Activated naive CD4-positive, alpha-beta T cell treated with anti-CD3 and anti-CD28 coated beads for 36 hours (primary cell): ENCODE measurements at places on chromosomes 7 and 10. TPM values are rescaled to one million over a fixed set of nuclear protein-coding genes. Genes with fewer than 3 reads are reported as not detected.

GRM8 gene
- total RNA-seq, result not detected

- no peak overlapping the region for H3K4me3 ChIP-seq
- H3K27ac ChIP-seq, result no peak overlapping the region
- no peak for DNase-seq
- H3K36me3 ChIP-seq, result no peaks in the 10 kb centered on the region
Measured at GRCh38 chr10:17905491-17905890, 46.2 kb upstream of the SLC39A12 start.

DNA sequence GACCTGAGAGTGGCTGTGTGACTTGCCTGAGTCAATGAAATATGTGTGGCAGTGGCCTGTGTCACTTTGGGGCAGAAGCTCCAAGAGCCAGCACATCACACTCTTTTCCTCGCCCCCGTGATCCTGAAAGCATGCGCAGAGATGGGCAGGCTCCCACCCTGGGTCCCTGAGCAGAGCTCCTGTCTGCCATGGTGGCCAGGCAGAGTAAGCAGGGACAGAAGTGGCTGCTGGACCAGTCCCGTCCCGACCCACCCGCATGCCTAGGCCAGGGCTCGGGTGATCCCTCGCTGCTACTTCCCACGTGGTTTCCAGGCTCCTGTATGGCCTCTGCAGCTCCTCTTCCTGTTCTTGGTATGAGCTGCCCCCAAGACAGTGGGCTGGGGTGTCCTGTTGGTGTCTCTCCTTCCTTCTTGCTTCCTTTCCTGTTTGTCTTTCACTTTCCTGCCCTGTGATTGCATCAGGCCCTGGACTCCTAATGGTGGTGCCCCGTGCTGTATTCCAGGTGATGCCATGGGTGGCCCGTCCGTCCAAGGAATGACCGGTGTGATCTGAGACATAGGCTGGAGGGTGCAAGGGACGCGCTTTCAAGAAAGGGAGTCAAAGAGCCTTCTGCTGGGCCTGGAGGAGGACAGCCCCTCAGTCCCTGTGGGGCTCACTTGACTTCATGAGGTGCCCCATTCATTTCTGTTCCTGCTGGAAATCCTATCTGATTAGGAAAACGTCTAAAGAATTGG, 71.4 kb upstream of the SHH start:
- H3K4me3 ChIP-seq, result no peak overlapping the region
- H3K27me3 ChIP-seq, result peaks cover 4% of the 10 kb centered on the region
- no peak overlapping the region for H3K27ac ChIP-seq

DNA sequence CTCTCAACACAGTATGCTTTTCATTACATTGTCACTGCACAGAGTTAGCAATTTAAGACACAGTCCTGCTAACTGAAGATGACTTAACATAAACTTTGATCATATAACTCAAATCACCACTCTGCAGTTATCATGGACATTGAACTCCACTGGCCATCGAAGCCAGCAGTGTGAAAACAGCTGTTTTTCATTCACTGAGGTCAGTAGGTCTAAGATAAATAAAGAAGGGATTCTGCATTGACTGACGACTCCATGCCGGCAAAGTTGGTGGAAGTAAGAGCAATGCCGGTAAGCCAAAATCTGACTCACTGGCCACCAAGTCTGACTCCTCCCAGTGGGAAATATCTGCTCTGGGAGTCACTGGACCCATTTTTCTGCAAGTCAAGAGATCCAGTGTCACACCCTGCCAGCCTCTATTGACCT, 449.9 kb upstream of the ANKRD30A start:
- H3K36me3 ChIP-seq, result no peaks in the 10 kb centered on the region
- no peak overlapping the region for H3K27ac ChIP-seq
- H3K4me1 ChIP-seq, result no peaks in the 10 kb centered on the region
- no peak for DNase-seq

DNA sequence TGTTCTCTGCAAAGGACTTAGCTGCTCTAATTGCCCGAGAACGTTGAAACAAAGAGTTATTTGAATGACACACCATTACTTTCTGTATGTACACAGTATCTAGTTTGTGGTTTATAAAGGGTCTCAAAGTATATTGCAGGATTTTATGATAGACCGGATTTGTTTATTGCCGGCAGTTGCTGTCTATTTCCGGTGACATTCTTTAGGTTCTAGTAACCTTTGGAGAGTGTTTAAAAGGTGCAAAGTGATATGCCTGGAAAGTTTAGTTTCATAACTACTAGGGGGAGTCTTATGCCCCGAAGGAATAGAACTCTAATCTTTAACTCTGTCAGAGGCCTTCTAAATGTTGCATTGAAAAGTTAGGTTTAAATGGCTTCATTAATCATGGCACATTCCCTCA, 63.8 kb downstream of the PAPSS2 start:
- peaks cover 6% of the 10 kb centered on the region for H3K4me1 ChIP-seq
- H3K27ac ChIP-seq, result no peak overlapping the region
- no peak for DNase-seq
- peaks cover 2% of the 10 kb centered on the region for H3K27me3 ChIP-seq
- no peak overlapping the region for H3K4me3 ChIP-seq
